ENCODE measurements at places on chromosomes 1 and 21.

GRCh38 chr1:28718586-28719331 lies 18.0 kb upstream of the YTHDF2 start:
- DNase-seq, result no peak

DNA sequence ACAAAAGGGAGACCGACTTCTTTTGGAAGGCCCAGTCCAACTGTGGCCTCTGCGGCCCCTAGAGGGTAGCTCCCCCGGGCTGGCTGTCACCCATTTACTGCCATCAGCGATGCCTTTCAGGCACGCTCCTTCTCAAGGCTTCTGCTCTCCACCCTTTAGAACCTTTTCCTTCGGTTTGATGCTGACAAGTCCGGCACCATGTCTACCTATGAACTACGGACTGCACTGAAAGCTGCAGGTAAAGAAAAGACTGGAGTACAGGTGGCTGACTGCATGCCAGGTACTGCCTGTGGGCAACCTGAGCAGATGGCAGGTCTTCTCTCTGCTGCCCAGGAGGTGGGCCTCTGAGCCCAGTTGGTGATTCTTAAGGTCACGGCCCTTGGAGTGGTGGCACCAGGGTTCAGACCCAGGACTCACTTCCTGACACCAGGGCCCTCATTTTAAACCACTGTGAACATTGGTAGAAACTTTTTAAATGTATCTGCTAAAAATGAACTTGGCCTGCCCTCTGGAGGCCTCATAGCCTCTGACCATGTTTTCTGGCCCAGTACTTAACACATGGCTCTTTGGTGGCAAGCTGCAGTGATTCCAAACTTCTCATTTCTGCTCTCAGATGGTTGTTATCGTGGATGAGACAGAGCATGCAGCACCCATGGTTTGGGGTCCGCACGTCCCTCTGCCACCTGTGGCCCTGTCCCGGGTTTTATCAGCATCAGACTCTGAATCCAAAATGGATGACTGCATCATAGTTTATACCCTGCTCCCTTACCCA lies 45.7 kb downstream of the CAPN9 start:
- no peak for DNase-seq

GRCh38 chr1:84164567-84165021 lies 20.5 kb downstream of the PRKACB start:
- no peak for DNase-seq

DNA sequence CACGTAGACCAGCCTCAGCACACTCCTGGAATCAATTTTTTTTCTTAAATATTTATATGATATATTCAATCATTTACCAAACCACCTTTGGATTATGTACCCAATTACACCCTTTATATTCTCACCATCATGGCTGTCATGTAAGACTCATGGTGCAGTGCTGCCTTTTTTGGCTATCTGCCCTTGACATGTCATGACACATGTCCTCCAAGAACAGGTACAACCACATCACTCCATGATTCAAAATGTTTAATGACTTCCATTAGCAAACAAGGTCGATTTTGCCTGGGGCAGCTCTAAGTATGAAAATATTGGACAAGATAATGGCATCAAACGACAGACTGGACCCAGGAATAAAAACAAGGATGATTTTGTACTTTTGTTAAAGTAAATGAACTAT lies 861.1 kb upstream of the ADAMTS5 start:
- DNase-seq, result no peak

DNA sequence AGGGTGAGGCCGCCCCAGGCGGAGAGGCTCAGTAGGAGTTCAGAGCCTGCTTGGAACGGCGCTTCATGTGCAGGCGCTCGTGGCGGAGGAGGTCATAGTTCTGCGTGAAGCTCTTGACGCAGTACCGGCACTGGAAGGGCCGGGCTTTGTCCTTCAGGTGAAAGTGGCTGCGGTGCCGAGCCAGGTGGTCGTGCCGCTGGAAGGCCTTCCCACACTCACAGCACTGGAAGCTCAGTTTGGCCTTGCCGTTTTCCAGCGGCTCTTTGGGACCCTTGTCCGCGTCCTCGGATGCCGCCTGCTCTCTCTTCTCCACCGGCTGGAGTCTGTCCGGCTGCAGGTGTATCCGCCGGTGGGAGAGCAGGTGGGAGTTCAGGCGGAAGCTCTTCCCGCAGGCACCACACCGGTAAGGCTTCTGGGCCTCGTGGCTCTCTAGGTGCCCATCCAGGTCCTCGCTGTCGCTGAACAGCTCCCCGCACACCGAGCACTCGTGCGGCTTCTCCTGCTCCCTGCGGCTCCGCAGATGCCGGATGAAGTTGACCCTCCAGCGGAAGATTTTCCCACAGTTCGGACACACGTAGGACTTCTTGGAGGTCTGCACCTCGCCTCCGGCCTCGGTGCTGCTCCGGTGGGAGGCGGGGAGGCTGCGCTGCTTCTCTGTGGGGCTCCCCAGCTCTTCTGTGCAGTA lies 31.0 kb downstream of the ZNF496 start:
- DNase-seq, result no peak

GRCh38 chr21:18468790-18469189 lies 65.2 kb upstream of the TMPRSS15 start:
- DNase-seq, result no peak

DNA sequence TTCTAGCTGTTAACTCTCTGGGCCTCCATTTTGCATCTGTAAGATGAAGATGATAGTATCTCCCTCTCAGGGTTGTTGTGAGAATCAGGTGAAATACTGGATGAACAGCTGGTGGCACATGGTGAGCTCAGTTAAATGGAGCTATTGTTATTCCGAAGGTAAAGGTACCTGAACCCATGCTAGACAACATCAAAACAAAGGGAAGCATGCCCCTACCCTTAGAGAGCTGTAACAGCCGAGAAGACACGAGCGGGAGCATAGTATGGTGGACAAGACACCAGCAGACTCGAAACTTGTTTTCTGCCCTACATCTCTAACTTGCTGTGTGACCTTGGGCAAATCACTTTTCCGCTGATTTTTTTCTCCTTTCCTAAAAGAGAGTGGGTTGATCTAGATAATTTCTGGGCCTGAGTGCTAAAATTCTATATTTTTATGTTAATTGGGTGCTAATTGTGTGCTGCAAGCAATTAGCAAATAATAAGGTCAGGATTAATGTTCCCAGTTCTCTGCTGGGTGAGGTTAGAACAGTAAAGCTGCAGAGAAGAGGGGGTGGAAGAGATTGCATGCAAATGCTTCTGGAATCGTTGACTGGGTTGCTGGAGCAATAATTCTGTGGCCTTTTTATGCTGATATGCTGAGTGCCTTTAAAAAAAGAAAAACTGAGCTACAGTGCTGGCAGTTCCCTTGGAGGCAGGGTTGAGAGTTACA lies 10.8 kb downstream of the TMEM200B start:
- no peak for DNase-seq

- DNase-seq, result no peak
These were observed 81.9 kb downstream of the SIM2 start for GRCh38 chr21:36780861-36781260.

DNA sequence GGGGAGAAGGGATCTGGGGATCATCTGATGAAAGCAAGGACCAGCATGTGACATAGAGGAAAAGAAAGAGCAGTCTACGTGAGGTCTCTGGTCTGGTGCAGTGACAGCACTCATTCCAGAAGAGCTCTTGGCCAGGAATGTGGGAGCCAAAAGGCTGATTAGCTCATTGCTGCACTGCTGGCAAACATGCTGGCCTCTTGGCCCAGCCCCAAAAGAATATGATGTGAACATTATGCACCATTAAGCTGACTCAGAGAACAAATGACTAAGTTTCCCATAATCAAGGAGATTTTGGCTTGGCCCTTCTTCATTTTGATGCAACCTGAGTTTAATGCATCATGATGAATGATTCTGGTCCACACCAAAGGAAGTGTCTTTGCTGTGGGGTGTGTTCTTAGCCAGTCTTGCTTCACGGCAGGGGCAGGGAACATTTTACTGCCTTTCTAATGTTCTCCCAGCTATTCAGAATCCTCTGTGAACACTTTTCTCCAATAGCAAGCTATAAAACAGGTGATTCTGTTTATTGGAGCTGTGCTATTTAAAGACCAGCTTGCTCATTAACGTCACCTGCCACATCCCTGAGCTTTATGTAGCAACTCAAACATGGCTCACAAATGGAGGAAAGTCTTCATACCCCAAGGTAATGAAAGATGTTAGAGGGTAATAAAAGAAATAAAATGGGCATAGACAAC lies 55.1 kb downstream of the PCBP3 start:
- no peak for DNase-seq

- no peak for DNase-seq
These were observed 149.3 kb upstream of the ETV3 start for GRCh38 chr1:157287462-157287861.

DNA sequence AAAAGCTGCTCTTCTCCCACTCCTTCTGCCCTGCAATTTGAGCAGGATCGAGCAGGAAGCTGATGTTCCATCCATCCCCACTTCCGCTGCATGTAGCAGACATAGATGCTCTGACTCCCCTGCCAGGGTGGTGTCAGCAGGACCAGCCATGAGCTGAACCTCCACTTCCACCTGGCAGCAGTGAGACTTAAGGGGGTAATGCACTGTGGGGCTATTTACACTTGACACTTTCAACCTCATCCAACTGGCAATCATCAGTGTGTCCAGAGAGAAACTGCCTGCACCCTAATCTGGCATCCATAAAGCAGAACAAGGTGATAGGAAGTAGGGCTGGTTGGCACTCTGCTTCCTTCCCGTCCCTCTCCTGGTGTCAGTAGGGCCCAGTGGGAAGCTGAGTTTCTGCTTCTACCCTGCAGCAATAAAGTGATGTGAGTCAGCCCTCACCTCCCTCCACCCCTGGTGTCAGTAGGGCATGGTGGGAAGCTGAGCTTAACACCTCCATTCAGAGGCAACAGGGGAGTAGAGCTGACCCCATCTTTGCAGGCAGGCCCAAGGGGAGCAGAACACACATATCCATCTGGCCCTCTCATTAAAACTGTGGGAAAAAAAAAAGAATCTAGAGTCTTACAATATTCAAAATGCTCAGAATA lies 272.3 kb downstream of the PTPRU start:
- no peak for DNase-seq

DNA sequence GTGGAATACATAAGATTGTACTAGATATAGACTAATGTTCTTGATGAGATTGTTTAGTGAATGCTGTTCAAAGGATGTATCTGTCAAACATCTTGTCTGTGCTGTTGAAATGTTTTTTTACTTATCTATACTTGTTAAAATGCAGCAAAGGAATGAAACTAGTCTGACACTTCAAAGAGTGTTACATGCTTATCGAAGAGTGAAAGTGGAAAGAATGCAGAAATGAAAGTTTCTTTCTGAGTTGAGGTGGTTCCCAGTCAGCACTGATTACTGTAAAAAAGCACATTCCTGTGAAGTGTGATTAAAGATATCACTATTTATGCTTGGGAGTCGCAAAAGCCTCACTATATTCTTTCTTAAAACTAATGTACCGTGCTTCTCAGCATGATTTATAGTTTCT lies 1225.2 kb downstream of the NCAM2 start:
- no peak for DNase-seq

GRCh38 chr1:29502911-29503840 lies 266.9 kb downstream of the PTPRU start:
- no peak for DNase-seq

DNA sequence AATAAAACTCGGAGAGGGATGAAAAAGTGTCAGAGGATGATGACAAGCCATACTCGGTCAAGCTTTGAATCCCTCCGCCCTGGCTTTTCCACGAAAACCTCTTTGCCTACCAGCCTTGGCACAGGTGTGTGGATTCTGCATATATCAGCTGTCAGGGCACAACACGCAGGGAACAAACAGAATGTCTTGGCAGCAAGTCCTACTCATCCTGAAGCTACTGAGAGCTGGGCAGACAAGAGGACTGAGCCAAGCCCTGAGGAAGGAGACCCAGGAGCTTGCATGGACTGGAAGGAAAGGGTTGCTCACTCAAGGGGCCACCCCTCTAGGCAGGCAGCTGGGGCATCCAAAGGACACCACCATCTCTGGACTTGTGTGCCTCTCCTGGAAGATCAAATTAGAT lies 132.4 kb downstream of the HMGB4 start:
- no peak for DNase-seq

- DNase-seq, result no peak
These were observed 421.3 kb downstream of the NEGR1 start for GRCh38 chr1:71861022-71861421.

- no peak for DNase-seq
These were observed 29.7 kb downstream of the HSPA13 start for GRCh38 chr21:14353231-14353630.

- no peak for DNase-seq
These were observed 233.9 kb downstream of the DISC1 start for GRCh38 chr1:231860221-231861088.

- DNase-seq, result no peak
These were observed 1.1 kb downstream of the ETV3L start for GRCh38 chr1:157098519-157098918.
